ENCODE measurements at places on chromosomes 3 and 15.

GRCh38 chr3:121951291-121951919 is 57.2 kb downstream of the SLC15A2 start:
- no peak for DNase-seq

DNA sequence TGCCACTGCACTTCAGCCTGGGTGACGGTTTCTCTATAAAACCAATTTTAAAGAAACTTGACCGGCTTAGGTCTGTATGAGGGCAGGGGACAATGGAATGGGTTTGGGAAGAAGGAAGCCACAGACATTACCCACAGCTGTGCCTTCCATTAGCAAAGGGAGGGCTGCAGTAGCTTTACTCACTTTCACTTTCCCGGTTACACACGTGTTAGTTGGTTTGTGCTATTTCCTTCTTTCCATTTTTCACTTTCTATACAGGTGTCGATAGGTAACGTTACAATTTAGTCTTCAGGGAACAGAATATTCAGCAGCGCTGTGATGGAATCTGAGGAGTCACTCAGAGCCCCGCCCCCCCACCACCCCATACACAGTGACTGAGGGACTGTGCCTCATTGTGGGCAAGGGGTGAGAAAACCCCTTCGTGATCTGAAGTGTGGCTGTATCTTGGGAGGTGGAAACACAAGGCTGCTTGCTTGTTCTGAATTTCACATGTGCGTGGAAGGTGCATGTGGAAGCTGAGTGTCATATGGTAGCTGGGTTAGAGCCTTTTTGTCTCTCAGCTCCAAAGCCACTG is 44.8 kb upstream of the RPL32 start:
- no peak for DNase-seq

GRCh38 chr3:152202976-152203626 is 65.6 kb upstream of the MBNL1 start:
- no peak for DNase-seq

DNA sequence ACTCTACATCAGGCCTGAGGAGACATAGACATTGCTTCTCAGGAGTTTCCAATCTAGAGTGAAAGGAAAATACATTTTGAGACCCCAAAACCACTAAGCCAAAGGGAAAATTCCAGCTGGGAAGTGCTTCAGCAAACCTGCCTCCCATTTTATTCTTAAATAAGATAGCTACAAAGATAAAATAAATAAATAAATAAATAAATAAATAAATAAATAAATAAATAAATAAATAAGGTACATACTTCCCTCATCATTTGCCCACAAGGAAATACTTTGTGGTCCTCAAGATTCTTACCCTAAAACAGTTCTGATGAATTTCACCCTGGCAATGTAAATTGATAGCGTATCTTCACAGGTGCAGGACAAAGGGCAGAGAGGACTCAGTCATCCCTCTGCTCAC is 474.0 kb upstream of the ROBO1 start:
- no peak for DNase-seq

- no peak for DNase-seq
Measured at GRCh38 chr3:194280777-194281176, 70.4 kb downstream of the CPN2 start.

DNA sequence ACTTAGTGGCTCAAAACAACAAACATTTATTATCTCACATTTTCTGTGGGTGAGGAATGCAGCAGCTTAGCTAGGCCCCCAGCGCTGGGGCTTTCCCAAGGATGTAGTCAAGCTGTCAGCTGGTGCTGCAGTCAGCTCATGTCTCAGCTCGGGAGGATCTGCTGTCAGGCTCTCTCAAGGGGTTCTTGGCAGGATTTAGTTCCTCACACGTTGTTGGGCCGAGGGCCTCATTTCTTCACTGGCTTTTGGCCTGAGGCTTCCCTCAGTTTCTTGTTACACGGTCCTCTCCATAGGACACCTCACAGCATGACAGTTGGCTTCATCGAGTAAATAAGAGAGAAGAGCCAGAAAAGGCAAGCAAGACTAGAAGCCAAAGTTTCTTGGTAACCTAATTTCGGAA is 13.7 kb upstream of the U2SURP start:
- no peak for DNase-seq

DNA sequence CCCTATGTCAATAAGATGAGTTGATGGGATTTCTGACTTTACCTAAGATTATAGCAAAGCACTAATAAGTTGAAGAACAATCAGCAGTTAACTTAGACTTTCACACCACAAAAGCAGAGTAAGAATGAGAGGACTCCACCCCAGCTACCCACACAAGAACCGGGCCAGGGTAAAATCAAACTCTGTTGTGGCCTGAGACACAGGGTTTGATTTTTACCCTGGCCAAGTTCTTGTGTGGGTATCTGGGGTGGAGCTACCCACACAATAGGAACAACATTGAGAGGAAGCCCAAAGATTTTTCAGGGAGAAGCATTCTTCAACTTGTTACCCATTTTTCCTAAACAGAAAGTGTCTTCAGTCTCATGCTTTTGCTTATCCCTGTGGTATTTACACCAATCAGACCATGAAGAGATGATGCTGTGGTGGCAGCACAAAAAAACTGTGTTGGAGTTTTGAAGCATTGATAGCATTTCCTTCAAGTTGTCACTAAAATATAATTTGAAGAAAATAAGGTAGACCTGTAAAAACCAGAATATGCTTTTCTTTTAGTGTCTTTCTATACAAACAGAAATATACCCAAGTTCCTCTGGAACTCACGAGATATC is 25.6 kb downstream of the CPOX start:
- no peak for DNase-seq

- no peak for DNase-seq
Measured at GRCh38 chr3:112775011-112775742, 71.5 kb downstream of the CD200R1L start.

DNA sequence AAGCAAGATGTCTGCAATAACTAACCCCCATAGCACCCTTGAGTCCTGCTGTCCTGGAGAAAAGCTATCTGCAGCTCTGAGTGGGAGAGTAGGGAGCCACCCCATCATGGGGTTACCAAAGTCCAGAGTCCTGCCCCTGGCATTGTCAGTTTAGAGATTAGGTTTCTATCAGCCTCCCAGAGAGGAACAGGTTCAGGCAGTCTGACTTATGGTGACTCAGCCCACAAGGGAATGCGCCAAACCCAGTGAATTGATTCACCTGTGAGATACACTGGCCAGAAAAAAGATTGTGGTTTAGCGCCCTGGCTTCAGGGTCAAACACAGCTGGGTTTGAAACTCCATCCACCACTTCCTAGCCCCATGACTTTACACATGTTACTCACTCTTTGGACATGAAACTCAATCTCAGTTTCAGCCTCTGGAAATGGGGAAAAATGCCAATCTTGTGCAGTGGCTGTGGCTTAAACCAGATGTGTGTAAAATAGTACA is 263.6 kb upstream of the HES1 start:
- DNase-seq: no peak

GRCh38 chr3:42680271-42680670 is 5.1 kb upstream of the KLHL40 start:
- DNase-seq: no peak

DNA sequence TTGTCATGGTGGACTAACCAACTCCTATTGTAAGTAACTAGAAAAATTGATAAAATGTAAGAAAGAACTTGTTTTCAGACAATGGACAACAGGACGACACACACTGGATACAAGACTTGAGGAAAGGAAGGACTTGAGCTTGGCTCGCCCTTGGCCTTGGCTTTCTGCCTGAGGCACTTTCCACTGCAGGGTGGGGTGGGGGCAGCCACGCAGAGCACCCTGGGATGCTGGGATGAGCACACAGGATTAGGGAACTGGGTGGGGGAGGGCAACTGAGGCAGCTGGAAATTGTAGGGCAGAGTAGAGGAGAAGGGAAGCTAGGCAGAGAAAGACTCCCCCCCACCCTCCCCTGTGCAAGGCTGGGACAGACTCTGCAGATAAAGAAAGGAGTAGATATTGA is 25.5 kb upstream of the HHATL start:
- DNase-seq: no peak

All from CD4-positive, alpha-beta T cell treated with Interferon alpha-2 for 1 hour (primary cell).